Activated CD4-positive, alpha-beta T cell treated with anti-CD3 and anti-CD28 coated beads for 4 hours (primary cell): ENCODE measurements at places on chromosomes 5 and 9.
A peak's percentile ranks its signal among the peaks of the same experiment; 100 is the strongest.

- DNase-seq = no peak
Observed at GRCh38 chr5:143261748-143262392, 141.6 kb downstream of the NR3C1 start.

- DNase-seq = no peak
Observed at GRCh38 chr5:90356622-90357021, 52.9 kb downstream of the CETN3 start.

- no peak for DNase-seq
Observed at GRCh38 chr9:121567500-121568342, 68.1 kb upstream of the GGTA1 start.

DNA sequence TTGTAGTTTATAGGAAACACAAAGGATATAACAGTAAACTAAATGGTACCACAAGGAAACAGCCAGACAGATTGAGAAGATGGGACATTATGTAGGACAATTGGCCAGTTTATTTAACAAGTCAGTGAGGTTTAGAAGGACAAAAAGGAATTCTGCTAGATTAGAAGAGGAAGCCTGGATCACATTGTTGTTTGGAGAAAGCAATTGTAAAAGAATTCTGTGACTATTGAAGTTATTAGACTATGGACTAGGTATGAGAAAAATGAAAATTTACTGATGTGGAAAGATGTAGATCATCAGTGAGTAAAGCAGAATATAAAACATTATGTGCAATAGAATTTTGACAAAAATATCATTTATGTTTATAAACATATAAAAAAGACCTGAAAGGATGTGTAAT lies 97.1 kb downstream of the CFAP95 start:
- DNase-seq = no peak

- no peak for DNase-seq
Observed at GRCh38 chr5:83251849-83252248, 174.5 kb downstream of the XRCC4 start.

DNA sequence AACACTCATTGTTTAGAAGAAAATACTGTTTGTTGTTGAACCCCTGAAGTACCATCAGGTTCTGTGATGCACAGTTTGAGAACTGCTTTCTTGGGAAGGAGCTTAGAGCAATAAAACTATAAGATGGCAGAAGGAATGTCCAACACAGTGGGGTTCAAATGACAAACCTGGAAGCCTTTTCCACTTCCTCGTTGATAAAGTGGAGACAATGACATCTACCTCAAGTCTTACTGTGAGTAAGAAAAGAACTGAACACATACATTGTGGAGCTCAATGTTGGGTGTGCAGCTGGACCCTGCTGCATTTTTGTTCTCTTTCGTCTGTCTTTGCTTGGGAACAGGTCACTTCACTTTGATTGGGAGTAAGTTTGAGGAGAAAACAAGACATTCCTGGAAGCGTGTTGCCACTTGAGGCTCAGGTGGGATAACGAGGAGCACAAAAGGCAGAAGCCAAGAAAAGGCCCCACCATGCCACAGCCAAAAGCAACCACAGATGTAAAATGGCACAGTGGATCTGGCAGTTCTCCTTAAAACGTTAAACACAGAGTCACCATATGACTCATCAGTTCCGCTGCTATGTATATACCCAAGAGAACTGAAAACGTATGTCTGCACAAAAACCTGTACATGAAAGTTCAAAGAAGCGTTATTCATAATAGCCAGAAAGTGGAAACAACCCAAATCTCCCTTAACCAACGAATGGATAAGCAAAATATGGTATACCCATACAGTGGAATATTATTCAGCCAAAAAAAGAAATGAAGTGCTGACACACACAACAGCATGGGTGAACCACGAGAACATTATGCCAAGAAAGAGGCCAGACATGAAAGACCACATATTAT lies 42.9 kb upstream of the SUB1 start:
- DNase-seq = peak; percentile 35

DNA sequence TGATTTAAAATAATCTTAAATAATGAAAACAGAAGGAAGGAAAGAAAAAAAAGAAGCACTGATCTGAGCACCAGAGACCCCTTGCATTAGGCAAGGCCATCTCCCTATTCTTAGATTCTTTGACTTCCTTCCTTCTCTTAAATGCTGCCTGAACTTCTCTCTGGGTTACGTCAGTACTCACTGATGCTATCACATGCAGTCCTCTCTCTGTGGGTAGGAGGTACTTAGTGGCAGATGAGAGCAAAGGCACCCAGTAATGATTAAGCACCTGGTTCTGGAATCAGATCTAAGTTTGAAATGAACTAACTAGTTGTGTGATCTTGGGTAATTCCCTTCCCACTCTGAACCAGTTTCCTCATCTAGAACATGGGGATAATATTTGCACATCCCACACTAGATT lies 110.3 kb upstream of the TBC1D2 start:
- no peak for DNase-seq

DNA sequence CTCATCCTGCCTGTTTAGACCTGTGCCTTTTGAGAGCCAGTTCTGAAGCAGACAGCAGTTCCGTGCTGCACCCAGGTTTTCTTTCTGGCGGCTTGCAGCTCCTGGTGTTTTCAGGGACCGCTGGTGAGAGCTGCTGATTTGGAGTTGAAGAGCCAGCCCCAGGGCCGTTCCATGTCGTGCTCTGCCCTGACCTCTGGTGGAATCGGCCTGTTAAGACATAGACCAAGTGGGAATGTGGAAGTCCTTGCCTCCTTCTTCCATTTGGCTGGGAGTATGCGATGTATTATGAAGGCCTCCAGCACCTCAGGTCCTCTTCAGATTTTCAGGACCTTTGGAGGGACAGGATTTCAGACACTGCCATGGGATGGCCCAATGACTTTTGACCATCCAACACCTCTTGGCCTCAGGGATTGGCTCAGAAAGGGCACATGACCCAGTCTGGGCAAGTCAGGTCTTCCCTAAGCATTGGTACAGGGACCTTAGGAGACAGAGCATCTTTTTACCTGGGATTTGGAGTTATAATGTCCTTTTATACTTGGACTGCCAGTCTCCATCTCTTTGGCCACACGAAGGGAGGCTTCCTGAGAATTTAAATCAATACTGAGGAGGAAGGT lies 136.1 kb upstream of the CLINT1 start:
- DNase-seq = peak; percentile 47

DNA sequence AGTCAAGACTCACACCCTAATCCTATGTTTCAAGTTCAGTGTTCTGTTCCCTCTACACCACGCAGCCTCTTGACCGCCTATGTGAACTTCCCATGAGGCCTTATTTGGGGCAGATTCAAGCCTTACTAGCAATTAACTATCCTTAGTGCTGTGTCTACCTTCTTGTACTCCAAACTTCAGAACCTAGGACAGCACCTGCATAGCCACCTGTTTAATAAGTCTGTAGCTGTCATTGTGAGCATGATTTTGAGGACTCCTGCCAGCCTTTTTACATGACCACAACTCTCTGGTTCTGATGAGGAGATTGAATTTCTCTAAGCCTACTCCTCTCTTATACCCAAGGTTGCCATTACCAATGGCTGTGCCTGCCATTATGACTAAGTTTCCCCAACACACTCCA lies 50.8 kb upstream of the PCSK1 start:
- no peak for DNase-seq

GRCh38 chr5:129771058-129771838 lies 23.4 kb downstream of the MINAR2 start:
- peak; percentile 31 for DNase-seq

DNA sequence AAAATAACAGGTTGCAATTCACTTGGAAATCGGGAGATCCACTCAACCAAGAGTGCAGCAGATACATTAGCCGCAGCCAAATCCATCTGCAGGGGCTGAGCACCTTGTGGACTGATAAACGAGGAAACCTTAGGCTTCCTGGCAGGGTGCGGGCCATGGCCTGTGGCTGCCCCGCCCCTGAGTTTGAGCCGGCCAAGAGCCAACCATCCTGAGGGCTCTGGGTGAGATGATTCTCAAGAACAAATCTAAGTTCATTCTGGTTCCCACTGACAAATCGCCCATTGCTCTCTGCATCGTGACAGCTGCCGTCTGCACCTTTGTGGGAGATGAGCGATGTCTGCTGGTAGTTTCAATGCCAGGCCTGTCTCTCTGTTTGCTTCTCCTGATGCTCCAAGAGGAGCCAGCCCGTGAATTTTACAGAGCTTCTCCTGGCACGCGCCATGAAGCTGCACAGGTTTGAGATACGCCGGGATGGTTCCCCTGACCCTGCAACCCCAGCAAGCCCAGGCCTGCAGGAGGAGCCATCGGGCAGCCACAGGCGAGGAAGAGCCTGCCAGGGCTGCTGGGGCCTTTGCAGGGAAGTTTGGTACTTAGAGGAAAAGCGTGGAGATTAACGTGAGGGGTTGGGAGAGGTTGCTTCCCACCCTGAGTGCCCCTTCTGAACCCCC lies 154.0 kb downstream of the OLFM1 start:
- DNase-seq = no peak

DNA sequence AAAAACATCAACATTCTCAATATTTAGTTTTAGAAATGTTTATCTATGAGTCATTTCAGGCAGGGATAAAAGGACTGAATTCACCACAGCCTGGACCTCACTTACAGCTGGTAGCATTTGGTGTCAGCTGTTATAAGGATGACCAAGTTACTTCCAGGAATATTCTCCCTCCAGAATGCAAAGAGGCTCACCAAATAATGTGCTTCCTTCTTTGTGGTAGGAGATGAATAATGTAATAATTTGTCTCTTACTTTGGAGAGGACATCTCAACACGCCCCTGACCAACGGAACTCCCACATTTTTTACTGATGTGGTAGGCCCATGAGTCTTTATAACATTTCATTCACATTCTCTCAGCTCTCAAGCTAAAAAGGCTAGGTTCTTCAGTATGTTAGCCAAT lies 825.9 kb upstream of the GRAMD2B start:
- DNase-seq = no peak

- DNase-seq = peak; percentile 21
Observed at GRCh38 chr5:74579215-74579614, 61.3 kb downstream of the ENC1 start.

DNA sequence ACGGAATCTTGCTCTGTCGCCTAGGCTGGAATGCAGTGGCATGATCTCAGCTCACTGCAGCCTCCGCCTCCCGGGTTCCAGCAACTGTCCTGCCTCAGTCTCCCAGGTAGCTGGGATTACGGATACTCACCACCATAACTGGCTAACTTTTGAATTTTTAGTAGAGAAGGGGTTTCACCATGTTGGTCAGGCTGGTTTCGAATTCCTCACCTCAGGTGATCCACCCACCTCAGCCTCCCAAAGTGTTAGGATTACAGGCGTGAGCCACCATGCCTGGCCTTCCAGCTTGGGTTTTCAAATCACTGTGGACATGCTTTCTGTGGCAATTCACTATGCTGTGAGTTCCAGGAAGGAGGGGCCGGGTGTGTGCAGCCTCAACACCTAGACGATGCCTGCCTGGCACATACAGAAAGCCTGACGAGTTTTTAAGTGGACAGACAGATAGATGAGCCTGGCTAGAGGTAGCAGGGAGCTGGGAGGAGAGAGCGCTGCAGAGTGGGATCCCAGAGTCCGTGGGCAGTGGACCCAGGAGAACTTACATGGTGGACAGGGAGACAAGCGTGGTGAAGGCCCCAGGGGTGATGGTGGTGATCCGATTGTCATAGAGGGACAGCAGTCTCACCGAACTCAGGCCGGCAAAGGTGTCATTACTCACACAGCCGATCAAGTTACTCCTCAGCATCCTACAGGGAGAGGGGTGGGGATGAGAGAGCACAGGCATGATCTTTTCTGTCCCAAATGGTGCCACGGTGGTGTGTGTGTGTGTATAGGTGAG lies 173.4 kb upstream of the PANK3 start:
- no peak for DNase-seq

DNA sequence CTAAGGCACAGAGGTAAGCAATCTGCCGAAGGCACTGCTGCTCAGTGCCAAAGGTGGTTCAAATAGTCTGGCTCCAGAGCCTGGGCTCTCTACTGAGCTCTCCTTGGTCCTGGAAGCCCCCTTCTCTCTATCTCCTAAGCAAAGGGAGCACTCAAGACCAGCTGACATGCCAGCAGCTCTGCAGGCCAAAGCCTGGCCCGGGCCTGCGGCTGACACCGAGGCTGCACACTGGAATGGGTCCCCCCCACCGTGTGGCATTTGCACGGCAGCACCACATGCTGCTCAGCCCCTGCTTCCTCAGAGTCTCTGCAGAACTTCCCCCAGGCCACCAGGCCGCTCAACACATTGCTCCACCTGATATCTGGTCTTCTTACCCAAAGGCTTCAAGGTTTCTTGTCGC lies 57.8 kb upstream of the GOLPH3 start:
- no peak for DNase-seq

GRCh38 chr5:82918311-82919031 lies 158.7 kb downstream of the TMEM167A start:
- no peak for DNase-seq

GRCh38 chr5:150399524-150400211 lies 13.0 kb downstream of the CD74 start:
- no peak for DNase-seq

GRCh38 chr5:142900927-142901326 lies 130.8 kb downstream of the ARHGAP26 start:
- DNase-seq = no peak

DNA sequence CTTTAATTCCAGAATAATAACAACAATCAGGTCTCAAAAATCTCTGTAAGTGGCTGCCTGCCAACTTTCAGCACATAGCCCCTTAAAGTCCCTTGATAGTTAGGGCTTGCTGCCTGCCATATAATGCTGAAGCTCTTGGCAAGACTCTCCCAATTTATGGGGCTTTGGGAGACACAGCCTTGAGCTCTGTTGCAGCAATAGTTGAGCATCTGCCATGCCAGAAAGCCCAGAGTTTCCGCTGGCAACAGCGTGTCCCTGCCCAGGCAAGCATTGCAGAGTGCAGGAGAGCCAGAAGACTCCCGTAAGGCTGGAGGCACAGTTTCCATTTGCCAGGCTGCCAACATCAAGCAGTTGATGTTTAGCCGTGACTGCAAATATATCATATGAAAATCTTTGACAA lies 678.5 kb upstream of the NUDT12 start:
- DNase-seq = no peak

GRCh38 chr5:61351733-61352132 lies 19.7 kb downstream of the ZSWIM6 start:
- no peak for DNase-seq

DNA sequence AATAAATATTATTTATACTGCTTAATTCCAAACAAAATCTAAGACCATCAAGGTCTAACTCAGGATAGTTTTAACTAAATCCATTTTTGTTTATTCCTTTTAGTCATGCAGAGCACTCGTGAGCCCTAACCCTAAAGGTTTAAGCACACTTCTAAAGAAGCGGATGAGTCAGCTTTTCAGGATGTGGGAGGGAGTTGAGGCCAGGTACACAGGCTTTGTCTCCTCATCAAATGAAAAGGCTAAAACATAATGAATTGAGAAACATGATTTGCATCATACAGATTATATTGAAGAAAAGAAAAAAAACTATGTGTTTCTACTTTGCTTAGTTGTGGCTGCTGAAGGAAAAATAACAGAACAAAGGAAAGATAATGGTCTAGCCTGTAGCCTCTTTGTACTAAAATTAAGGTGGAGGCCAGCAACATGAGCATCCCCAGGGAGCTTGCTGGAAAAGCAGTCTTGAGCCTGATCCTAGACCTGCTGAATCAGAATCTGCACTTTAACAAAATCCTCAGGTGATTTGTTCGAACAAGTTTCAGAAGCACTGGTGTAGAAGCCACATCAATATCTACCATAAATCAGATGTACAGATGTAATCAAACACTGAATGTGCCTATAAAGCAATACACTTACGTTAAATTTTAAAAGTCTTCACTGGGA lies 21.1 kb upstream of the ISCA1 start:
- DNase-seq = peak; percentile 54

GRCh38 chr5:87390576-87391199 lies 22.0 kb downstream of the CCNH start:
- DNase-seq = no peak
